ENCODE measurements at places on chromosomes 16 and 17. TPM values are rescaled to one million over a fixed set of nuclear protein-coding genes. Genes with fewer than 3 reads are reported as not detected.

DNA sequence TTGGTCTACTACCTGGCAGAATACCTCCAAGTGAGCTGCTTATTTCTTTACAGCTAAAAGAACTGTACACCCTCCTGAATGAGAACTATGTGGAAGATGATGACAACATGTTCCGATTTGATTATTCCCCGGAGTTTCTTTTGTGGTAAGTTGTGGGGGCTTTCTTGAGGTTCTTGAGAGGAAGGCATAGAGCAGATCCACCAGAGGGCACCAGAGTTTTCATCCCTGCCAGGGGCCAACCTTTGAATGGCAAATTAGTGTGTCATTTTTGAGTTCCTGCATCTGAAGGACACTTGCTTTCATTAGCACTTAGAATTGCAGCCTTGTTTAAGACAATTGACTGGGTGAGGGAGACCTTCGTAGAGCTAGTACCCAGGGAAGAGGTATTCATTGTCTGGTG, 35.0 kb downstream of the NMT1 start:
- DNase-seq = peak; percentile 64
- no peak overlapping the region for H3K4me3 ChIP-seq
- H3K27ac ChIP-seq = no peak overlapping the region
- H3K4me1 ChIP-seq = peaks cover 36% of the 10 kb centered on the region
- H3K36me3 ChIP-seq = peaks cover 43% of the 10 kb centered on the region
- no peaks in the 10 kb centered on the region for H3K27me3 ChIP-seq

GRCh38 chr17:80481284-80482057, 5.1 kb upstream of the NPTX1 start:
- H3K4me3 ChIP-seq = no peak overlapping the region
- H3K27ac ChIP-seq = no peak overlapping the region
- no peaks in the 10 kb centered on the region for H3K36me3 ChIP-seq
- H3K27me3 ChIP-seq = peaks cover 52% of the 10 kb centered on the region

GRCh38 chr17:35257208-35257659, 14.4 kb downstream of the SLFN5 start:
- no peak overlapping the region for H3K4me3 ChIP-seq
- H3K36me3 ChIP-seq = peaks cover 37% of the 10 kb centered on the region
- no peak overlapping the region for H3K27ac ChIP-seq
- H3K4me1 ChIP-seq = peaks cover 17% of the 10 kb centered on the region

CA7 gene
- 0.65 TPM for total RNA-seq

TMEM114 gene
- not detected for total RNA-seq
